ENCODE measurements at places on chromosomes 1 and 21.

- DNase-seq: no peak
These were observed 64.5 kb upstream of the FAM3B start for GRCh38 chr21:41251961-41252642.

DNA sequence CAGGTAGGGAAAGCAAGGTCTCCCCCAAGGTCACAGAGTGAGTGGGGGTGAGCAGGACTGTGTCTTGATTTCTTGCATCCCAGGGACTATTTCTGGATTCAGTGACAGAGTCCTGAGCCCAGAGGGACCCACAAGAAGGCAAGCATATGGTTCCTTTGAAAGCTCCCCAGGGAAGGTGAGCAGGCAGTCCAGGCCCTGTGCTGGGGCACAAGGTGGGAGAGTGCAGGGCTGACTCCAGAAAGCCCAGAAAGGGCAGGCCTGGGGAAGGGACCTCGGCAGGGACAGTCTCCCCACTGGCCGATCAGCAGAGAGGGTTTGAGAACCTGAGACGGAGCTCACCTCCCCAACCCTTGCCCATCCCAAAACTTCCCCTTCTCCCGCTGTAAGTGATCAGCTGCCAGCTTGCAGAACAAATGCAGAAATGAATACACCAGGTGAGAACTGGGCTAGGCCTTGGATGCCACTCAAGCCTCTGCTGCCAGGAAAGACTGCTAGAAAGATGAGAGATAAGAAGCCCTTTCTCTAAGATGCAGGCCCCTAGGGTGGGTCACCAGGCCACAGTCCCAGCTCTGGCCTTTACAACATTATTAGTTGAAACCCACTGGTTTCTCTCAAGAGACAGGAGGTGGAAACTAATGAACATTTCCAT, 121.0 kb downstream of the GLIS1 start:
- no peak for DNase-seq

GRCh38 chr1:107139833-107140702, 771 bp upstream of the NTNG1 start:
- no peak for DNase-seq

DNA sequence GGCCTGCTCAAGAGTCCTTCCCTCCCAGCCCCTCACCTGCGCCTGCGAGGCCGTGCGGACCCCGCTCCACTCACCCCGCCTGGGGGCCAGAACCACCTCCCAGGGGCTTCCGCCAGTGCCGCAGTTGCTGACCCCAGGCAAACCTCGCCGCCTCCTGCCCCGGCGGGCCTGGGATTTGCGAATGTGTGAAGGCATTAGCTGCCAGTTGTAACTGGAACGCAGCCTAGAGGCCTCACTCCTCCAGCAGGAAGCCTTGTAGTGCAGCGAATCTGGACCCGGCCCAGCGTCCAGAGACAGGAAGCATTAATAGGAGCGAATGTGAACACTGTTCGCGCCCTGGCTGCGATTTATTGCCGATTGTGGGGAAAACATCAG, 140.9 kb upstream of the ARHGEF16 start:
- DNase-seq: no peak
